ENCODE measurements at places on chromosomes 5 and 9.

GRCh38 chr5:98599016-98599415 is 174.4 kb upstream of the RGMB start:
- DNase-seq: no peak

DNA sequence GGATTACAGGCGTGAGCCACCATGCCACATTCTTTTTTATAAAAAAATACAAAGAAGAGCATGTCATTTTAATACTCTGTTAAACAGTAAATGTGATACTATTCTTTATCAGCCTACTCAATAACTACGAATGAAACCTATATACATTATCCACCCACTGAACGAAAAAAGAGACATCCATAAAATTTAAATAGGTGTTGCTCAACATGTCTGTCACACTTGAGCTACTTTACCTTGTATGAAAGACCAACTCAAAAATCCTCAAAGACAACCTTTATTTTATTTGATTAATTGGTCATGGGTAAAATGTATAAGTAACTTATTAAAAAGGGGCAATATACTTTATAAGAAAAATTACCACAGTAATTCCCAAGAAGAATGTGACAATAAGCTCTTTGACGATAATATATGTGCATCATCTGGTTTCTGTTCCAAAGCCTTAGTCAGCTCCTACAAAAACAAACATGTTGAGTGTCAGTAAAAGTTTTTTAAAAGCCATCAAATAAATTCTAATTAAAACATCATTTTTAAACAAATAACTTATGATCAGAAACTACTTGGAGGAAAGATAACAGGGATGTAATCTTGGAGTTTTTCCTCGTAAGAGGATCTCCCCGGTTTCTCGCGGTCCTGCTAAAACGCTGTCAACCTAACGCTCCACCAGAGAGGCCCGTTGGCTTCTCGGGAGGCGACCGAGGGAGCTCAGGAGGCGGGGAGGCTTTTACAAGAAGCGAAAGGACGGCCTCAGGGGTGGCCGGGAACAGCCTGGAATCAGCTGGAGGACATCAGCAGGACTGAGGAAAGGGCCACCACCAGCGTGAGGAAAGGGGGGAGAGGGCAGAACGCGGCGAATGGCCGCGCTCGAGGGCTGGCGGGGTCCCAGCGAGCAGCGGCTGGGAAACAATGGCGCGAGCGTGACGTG is 13.5 kb upstream of the ANKRD18B start:
- DNase-seq: peak; percentile 50

GRCh38 chr9:121154782-121155181 is 46.9 kb downstream of the RAB14 start:
- DNase-seq: no peak

DNA sequence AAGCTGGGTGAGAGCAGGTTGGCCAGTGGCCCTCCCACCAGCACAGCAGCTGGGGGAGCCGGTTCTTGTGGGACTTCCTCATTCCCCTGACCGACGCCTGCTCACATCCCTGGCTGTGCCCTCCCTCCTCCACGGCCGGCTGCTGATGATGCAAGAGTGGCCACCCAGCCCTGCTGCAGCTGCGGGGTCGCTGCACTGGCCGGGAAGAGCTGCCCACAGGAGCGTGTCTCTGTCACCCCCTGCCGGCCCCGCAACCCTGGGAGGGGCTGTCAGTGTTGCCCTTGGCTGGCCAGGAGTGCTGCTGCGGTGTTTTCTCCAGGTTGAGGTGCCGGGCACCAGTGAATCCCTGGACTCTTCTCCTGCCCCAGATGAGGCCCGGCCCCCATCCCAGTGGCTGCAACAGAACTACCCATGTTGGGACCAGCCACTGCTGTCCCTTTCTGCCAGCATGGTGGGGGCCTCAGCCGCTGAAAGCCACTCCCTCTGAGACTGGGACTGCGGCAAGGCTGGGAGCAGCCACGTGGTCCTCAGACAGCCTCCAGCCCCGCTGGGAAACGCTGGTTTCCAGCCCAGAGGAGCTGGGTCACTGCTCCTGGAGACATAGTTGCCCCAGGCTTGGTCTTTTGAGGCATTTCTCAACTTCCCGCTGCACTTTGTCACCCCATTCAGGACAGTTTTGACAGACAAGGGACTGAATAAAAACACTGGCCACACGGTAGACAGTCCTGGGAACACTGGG is 739 bp downstream of the CARD9 start:
- peak; percentile 80 for DNase-seq

DNA sequence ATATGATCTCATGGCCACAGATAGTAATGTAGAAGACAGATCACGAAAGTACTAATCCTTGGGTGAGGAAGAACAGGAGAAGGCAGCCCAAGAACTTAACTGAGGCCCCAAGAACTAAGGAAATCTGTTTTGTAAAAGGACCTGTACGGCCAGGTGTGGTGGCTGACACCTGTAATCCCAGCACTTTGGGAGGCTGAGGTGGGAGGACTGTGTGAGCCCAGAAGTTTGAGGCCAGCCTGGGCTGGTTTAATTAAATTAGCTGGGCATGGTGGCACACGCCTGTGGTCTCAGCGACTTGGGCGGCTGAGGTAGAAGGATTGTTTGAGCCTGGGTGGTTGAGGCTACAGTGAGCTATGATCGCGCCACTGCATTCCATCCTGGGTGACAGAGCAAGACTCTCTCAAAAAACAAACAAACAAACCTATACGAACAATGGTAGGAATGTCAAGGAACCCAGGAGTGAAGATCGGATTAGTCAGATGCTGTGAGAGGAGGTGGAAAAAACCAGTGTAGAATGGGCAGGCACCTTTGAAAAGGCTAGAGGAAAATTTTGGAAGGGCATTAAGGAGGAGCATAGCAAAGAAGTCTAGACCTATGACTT is 283.8 kb upstream of the DMRT1 start:
- DNase-seq: no peak

DNA sequence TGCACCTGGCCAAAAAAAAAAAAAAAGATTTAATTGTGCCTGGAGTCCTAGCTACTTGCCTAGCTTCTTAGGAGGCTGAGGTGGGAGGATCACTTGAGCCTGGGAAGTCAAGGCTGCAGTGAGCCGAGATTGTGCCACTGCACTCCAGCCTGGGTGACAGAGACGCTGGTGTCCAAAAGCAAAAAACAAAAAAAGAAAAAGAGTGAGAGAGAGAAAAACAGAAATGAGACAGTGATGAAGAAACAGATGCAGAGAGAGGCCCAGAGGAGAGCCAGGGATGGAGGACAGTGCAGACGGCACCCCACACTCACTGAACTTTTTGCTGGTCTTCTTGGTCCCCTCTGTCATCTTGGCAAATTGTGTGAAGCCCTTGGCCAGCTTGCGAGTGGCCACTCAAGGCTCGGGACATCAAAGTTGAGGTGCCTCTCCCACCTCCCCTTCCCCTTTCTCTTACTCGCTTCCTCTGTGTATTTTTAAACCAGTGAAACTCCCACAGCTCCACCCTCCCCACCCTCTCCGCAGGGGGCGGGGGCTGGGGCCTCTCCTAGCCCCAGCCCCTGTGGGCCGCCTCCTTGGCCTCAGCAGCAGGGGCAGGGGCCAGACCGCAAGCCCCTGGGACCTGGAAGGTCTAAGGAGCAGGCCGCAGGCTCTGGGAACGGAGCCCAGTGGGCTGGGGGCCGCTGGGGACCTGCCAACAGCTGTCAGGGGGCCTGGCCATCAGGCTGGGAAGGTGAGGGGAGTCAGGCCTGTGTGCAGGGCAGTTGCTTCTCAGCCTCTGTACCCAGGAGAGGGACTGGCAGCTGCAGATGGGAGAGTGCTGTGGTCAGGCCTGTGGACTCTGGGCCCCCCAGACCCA is at the start of gene SH2D3C:
SH2D3C (minus strand) TSS at position 387 of the 856 bp plus-strand sequence; CDS start at position 348, 39 bp downstream.
- DNase-seq: peak; percentile 29

DNA sequence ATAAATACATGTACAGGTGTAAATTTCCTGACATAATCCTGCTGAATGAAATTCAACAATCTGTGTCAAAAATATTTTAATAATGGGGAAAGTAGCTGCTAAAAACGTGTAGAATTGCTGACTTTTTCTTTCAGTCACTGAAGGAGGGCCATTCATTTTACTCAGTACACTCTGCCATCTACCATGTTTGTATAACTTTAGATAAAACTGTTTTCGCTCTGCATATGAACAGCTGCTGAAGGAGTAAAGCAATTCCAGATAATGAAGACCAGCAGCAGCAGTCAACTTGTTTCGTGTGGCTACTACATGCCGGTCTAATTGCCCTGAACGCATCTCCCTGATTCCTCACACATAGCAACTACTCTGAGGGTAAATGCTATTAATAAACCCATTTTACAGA is 380.5 kb downstream of the SPOCK1 start:
- DNase-seq: no peak

DNA sequence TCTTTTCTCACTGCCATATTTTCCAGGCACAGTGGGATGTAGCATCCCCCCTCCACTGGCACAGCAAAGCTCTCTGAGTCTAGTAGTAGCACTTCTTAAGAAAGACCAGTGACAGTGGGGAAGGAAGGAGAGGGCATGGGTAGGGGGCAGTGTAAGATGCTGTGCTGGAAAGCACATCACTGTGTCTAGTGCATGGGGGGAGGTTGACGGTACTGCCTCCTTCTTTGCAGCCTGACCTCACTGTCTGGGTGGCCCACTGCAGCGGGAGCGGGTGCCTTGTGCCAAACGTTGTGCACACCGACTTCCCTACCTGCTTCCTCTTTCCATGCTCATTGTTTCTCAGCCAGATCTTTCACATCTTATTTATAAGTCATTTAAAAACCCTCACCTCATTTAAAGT is 91.8 kb downstream of the PDE8B start:
- DNase-seq: no peak

DNA sequence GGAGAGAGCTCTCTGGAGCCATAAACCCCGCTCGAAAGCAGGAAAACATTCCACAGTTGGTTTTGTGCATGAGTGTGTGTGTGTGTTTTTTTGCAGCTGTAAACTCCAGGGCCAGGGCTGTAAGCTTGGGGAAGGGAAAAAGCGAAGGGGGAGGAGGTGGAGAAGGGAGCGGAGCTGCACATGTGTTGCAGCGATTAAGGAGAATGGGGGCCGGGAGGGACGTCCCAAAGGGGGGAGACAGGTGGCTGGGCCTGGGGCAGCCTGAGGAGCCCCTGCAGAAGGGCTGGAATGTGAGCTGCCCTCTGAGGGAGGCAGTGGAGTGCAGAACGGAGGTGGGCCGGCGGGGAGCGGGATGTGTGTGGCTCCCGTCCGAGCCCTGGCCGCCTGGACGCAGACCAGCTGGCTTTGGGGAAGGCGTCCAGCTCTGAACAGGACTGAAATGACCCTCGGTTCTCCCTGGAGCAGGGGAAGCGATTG is 2.7 kb upstream of the MYMK start:
- no peak for DNase-seq

DNA sequence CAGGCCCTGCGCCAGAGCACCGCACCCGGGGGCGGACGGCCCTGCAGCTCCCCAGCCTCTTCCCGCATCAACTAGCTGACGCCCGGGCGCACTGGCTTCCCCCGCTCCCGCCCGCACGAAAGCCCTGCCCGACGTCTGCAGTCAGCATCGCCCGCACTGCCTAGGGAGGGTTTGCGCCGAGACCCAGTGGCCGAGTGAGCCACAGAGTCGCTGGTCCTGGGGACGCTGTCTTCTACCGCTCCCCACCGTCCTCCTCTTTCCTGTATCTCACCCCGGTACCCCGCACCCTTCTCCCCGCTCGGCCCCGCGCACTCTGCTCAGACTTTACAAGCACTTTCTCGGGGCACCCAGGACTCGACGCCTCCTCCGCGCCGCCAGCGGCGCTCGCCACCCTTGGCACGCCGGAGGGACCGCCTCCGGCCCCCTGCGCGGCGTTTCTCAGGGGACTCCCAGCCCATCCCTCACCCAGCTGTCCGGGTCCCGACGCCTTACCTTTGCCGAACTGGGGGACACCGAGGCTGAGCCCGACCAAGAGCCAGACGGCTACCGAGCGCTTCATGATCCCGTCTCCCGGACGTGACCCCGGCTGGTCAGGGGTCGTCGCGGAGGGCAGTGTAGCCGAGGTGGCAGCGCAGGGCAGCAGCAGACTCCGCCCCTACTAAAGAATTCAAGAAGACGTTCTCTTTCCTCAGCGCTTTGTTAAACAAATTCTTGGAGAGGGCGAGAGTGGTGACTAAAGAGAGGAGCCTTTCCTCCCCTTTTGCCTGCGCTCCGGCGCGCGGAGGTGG is 670 bp downstream of the EDIL3 start:
- no peak for DNase-seq

GRCh38 chr5:175706499-175706898 is 48.6 kb downstream of the HRH2 start:
- no peak for DNase-seq

GRCh38 chr5:175484322-175484721 is 6.0 kb downstream of the SFXN1 start:
- no peak for DNase-seq

DNA sequence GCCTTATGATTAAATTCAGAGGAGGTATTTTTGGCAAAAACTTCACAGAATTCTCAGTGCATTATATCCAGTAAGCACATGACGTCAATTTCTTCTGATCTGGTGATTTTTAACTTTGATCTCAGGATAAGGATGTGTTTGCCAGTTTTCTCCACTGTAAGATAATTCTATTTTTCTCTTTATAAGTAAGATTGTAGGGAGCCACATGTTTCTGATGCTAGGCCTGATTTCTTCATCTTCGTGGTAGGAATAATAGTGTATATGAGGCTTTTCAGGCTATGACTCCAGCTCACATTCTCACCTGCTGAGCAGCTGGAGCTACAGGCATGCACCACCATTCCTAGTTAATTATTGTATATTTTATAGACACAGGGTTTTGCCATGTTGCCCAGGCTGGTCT is 32.1 kb upstream of the LMNB1 start:
- DNase-seq: no peak

DNA sequence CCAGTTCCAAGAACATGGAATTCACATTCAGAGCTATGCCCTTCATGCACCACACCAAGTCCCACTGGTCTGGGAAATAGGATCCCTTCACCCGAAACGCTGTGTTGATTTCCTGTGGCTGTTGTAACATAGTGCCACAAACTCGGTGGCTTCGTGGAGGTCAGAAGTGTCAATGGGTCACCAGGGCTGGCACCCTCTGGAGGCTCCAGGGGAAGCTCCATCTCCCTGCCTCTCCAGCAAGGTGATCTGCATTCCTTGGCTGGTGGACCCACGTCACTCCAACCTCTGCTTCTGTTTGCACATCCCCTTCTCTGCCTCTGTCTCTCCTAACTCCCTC is 28.9 kb upstream of the ALDH1B1 start:
- no peak for DNase-seq

GRCh38 chr9:6184749-6185645 is 30.6 kb upstream of the IL33 start:
- DNase-seq: no peak

GRCh38 chr5:142561029-142561428 is 124.9 kb downstream of the FGF1 start:
- DNase-seq: no peak

- peak; percentile 12 for DNase-seq
These were observed 1.2 kb upstream of the PCSK1 start for GRCh38 chr5:96434201-96434645.

DNA sequence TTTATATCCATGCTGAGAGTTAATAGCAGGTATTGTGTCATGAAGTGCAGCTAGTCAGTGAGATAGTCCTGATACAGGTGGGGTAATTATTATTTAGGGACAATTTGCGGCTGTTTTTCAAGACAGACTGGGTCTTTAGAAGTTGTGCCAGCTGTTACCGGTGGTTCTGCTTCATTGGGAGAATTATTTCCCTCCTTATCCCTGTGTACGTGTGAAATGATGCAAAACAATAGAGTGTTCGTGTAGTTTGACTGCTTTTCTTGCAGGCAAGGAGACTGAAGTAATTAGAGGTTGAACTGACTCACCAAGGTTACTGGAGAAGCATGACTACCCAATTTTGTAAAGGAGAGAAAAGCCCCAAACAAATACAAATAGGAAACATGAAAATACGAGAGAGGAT is 101.7 kb downstream of the ARRDC3 start:
- DNase-seq: no peak
